ENCODE measurements at places on chromosomes 5 and 9. TPM values are rescaled to one million over a fixed set of nuclear protein-coding genes. Genes with fewer than 3 reads are reported as not detected.

- no peak for DNase-seq
These were observed 20.3 kb upstream of the MSH3 start for GRCh38 chr5:80634193-80634592.

- DNase-seq, result no peak
These were observed 152.9 kb upstream of the ISL1 start for GRCh38 chr5:51230336-51230735.

- DNase-seq, result no peak
These were observed 15.6 kb downstream of the RIOK2 start for GRCh38 chr5:97167435-97167834.

- DNase-seq, result no peak
These were observed 149.2 kb upstream of the RGMB start for GRCh38 chr5:98624145-98624880.

GRCh38 chr5:148202531-148203203, at the start of gene SPINK6:
TSS of gene SPINK6 (plus strand) at chr5:148203042. CDS start at chr5:148203097, 55 bp downstream.
- no peak for DNase-seq

DNA sequence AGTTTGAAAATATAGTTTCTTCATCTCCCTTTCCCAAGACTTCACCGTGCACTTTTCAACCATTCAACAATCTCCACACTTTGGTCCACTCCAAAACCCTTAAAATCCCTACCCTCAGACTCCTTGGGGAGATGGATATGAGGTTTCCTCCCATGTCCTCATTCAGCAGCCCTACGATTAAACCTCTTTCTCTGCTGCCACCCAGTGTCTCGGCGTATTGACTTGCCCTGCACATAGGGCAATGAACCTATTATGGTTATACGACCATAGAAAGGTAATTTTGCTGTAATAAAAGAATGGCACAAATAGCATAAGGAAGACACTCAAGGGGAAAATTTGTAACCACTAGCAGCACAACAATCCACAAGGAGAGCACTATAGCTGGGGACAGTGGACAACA, 803.5 kb downstream of the TLE1 start:
- no peak for DNase-seq

DNA sequence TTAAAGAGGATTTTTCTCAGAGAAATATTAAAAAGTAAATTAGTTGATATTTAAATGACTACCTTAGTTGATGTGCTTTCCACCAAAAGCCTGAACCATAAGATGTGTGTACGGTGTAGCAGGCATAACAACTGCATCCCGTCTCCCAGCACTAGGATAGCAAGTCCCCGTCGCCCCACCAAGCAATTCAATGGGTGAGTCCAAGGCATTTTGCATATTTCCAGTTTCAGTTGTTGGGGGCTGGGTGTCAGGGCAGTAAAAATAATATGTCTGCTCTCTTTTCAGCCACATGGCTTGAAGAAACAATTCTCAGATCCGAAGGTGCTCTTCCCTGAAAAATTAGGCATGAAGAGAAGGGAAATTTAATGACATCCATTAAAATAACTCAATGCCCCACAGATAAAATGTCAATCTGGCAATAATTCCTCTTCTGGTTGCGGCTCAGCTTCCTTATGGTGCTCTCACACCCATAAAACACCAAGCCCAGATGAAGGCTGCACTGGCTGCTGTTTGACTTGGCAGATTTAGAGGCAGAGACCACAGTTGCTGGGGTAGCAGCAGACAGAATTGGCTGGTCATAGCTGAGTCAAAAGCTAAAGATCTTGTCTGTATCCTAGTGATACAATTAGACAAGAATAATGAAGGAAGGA, 124.4 kb upstream of the ADCY2 start:
- DNase-seq, result no peak

GRCh38 chr5:109532773-109533364, 123.1 kb upstream of the PJA2 start:
- DNase-seq, result no peak

The IFNW1 gene
- not detected for polyA plus RNA-seq

The PCDHGA3 gene
- polyA plus RNA-seq, result 1.1 TPM

The FGD3 gene
- 3.8 TPM for polyA plus RNA-seq

The NINJ1 gene
- polyA plus RNA-seq, result 26.4 TPM

Data from forelimb muscle (tissue), 1 donor.